ENCODE measurements at places on chromosomes 1 and 21.
A peak's percentile ranks its signal among the peaks of the same experiment; 100 is the strongest.

GRCh38 chr1:243733670-243734307, 116.3 kb downstream of the AKT3 start:
- no peak for DNase-seq

GRCh38 chr1:111203681-111204200, 3.3 kb upstream of the DENND2D start:
- DNase-seq, result peak; percentile 81

DNA sequence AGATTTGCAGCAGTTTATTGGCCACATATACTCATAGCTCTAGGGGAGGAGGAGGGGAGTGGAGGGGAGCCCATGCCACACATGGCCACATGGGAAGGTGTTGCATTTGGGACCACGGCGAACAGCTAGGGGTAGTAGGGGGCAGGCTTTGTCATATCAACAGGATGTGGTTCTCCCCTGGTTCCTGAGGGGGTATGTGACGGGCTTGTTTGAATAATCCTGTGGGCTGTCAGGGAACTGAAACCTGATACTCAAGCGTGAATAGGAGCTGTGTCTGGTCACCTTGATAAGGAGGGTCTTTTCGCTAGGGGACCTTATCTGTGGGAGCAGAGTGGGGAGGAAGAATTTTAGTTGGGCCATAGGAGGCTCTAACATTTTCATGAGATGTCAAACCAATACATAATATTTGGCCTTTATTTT, 264.7 kb downstream of the CTH start:
- DNase-seq, result no peak

GRCh38 chr1:200139661-200140250, 112.2 kb downstream of the NR5A2 start:
- peak; percentile 60 for DNase-seq

- DNase-seq, result no peak
Measured at GRCh38 chr1:145750426-145750825, 31.1 kb downstream of the CD160 start.

Data from CD4-positive, alpha-beta T cell treated with Interleukin-2 at 100 ng/mL for 4 hours (primary cell).